ENCODE measurements at places on chromosomes 6 and 20.

DNA sequence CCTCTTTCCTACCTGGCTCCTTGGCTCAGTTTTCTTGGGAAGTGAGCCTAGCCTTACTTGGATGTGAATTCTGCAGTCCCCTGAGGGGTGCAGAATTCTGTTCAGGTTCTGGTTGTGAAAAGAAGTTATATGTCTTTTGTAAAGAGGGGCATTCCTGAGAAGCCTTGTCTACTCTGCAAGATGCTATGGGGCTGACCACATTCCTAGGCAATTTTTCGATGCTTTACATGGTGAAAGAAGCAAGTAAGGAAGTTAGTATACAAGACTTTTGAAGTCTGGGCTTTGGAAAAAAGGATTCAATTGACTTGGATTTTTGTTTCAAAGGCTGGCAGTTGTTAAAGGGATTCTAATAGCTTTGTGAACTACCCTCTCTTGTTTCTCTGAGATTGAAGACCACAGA lies 167.9 kb upstream of the STMND1 start:
- DNase-seq, result no peak

DNA sequence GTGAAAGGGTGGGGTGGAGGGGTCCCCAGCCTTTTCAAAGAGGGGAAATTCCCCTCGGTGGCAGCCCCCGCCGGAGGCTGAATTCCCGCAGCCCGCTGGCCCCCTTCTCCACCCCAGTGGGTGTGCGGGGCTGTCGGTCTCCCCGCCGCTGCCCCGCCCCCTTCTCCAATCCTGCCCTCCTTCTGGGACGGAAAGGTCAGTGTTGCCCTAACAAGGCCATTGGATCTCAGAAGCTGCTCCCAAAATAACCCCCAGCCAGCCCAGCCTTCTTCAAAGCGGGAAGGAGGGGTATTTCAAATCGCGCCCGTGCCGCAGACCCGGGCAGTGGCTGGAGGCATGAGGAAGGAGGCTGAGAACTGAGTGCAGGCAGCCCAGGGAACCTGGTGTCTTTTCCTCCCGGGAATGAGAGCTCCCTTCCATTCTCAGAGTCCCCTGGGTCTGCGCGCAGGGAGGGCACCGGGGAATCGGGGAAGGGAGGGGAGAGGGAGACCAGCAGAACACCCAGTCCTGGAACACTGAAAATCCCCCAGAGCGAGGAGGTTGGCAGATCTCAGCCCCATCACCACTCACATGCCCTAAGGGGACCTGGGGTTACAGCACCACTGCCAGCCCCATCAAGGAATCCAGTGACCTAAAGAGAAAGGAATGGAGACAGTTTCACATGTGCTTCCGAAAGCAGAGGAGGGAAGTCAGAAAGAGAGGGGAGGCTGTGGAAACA lies at the start of gene JPH2:
Gene JPH2 (minus strand): TSS at position 135 of the 718 bp plus-strand sequence. CDS start 483 bp downstream, outside the sequence.
- DNase-seq, result no peak

DNA sequence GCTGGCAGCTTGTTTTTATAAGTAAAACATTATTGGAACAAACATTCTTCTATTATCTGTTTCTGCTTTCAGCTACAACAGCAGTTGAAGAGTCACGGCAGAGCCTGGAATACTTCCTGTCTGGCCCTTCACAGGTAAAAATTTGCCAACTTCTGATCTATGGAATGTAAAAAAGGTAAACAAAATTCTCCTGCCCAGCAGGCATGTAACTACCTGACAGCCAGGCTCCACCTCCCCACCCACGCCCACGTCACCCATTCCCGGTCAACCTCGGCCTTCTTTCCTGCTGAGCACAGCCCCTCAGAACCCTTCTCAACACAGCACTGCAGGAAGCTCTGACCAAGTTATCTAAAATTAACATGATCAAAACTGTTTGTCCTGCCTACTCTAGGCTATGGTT lies 166.0 kb downstream of the DLL1 start:
- no peak for DNase-seq

DNA sequence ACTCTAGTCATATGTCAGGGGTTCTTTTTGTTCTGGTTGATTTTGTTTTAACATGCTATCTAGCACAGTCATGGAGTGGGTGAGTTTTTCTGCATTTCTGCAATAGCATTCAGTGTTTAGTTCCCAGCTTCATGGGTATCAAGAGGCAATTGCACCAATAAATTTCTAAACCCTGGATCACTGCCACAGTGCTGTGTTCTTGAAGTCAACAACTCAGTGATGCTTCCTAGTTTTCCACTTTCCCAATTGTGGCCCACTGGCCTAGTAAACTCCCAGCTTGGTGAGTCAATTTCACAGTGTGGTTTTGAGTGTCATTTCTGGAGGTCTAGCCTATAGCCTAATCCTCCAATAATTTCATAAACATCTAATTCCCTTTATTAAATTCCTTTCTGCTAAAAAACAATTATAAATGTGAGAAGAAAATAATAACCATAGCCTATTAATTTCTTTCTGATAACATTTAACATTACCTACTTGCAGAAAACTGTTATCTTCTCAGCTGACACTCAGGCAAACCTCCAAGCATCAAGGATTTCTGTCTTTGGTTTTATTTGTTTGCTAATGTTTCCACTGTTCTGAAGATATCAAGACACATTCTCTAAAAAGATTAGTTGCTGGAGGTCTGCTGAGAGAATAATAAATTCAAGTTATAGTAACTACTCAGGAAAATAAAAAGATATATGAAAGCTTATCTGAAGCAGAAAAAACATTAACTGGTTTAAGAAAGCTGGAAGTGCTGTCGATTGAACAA lies 89.9 kb downstream of the PDE7B start:
- DNase-seq, result no peak

- DNase-seq, result no peak
Measured at GRCh38 chr6:89430201-89430962, 2.6 kb upstream of the ANKRD6 start.

DNA sequence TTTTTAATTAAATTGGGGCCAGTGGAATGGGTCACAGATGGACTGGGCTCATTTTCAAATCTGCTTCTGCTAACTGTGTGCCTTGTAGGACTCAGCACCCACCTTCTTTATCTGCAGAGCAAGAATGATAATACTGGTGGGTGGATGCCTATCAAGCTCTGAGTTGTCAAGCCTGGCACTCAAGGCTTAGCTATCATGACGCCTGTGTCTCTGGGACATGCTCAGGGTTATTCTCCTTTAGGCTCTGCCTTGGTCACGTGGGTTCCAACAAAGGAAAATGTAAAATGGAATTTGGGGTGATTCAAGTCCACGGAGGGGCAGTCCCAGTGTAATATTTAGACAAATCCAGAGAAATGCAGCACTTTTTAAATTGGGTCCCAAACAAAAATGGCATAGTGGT lies 202.3 kb downstream of the TSHZ2 start:
- DNase-seq, result no peak

DNA sequence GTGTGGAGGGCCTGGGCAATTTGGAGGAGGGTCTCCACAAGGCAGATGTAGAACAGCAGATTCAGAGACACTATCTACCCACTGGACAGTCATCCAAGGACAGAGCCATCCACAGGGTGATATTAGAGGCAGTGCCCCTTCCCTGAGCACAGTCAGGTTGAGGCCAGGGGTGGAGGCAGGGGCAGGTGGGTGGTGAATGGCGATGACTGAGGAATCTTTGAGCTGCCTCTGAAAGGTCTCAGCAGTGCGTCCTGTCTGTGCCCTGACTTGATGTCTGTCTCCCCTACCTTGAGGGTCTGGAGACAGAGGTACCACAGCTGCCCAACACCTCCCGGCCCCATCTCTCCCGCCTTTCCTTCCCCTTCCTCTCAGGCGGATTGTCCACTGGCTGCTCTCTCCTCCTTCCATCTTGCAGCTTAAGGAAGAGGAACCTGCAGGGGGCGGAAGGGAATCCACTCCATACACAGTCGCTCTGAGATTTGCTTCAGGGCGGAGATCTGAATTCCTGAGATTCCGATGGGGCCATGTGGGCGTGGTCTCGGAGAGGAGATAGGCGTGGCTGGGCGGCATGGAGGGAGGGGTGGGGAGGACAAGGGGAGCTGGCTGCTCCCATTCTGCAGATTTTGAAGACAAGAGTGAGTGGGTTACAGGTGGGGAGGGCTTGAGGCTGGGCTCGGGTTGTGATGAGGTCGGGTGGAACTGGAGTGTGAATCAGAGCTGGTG lies 1.7 kb downstream of the MUCL3 start:
- no peak for DNase-seq

GRCh38 chr6:143528164-143528811 lies 16.8 kb upstream of the FUCA2 start:
- no peak for DNase-seq

GRCh38 chr6:121437851-121438651 lies 2.6 kb downstream of the GJA1 start:
- DNase-seq, result no peak

GRCh38 chr6:8352335-8352965 lies 82.9 kb downstream of the SLC35B3 start:
- DNase-seq, result no peak

DNA sequence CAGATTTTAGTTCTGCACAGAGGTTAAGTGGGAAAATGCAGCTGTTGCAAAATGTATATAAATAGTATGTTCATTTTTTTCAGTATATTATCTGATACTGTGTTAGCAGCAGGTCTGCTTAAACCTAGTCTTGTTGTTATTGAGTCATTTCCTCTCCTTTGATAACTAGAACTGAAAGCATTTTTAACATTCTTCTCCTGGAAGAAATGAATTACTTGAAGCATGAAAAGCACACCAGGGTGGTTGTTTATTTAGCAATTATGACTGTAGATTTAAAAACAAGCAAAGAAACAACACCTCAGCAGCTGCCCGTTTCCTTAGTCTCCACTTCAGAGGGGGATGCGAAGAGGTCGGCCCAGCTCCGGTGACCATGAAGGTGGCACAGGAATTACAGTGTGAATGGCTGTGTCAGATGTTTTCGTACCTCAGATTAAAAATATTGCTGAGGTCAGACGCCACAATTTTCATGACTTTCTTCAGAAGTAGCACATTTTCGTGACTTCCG lies 53.5 kb downstream of the GOPC start:
- no peak for DNase-seq

GRCh38 chr6:10687582-10687981 lies 6.8 kb downstream of the C6orf52 start:
- no peak for DNase-seq

DNA sequence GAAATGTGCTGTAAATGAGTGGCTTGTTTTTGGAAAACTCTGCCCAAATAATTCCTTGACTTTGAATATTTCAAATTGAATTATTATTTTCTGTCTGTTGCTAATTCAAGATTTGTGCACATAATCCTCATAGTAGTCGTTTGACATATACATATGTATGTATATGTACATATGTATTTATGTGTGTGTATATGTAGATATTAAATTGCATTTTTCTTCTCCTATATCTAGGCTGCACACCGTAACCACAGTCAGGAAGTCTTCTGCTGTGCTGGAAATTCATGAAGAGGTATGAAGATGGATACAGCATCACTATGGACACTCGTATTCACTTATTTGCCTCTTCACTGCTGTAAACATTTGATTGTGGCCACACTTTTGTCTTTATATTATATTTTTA lies 29.6 kb downstream of the OPN5 start:
- DNase-seq, result no peak

DNA sequence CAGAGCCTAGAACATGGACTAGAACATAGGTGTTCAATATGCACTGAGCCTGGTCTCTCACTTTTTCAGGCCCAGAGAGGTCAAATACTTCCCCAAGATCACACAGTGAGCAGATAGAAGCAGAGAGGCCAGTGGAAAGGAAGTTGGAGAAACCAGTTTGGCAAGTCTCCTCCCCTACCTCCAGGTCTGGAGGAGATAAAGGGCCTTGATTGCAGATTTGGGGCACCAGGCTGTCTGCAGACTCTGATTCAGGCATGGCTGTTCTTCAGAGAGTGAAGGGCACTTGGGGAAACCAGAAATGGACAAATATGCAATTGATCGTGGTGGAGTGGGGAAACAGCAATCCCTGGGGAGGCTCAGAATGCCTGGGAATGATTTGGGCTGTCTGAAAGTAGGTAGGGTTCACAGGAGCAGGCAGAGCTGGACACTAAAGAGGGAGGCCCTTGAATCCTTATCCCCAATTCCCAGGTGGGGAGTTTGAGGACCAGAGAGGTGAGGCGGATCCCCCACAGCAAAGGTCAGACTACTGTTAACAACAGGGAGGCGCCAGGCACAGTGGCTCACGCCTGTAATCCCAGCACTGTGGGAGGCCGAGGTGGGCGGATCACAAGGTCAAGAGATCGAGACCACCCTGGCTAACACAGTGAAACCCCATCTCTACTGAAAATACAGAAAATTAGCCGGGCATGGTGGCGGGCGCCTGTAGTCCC lies 2.3 kb downstream of the PEDS1 start:
- no peak for DNase-seq

- DNase-seq, result no peak
Measured at GRCh38 chr20:51616060-51616459, 73.5 kb upstream of the NFATC2 start.

GRCh38 chr6:14095437-14095836 lies 22.1 kb upstream of the CD83 start:
- DNase-seq, result no peak

DNA sequence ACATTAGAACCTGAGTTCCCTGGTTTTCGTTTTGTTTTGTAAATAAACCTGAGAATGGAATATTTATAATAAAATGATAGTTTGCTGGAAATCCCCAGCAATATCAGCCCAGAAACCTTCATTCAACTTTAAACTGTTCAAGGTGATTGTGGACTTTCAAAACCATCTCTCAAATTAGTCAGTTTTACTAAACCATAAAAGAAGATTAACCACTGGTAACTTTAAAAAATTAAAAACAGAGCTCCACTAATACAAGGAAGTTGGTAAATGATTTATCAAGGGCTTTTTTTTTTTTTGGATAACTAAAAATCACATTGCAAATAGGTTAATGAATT lies 10.0 kb downstream of the MBOAT1 start:
- no peak for DNase-seq

DNA sequence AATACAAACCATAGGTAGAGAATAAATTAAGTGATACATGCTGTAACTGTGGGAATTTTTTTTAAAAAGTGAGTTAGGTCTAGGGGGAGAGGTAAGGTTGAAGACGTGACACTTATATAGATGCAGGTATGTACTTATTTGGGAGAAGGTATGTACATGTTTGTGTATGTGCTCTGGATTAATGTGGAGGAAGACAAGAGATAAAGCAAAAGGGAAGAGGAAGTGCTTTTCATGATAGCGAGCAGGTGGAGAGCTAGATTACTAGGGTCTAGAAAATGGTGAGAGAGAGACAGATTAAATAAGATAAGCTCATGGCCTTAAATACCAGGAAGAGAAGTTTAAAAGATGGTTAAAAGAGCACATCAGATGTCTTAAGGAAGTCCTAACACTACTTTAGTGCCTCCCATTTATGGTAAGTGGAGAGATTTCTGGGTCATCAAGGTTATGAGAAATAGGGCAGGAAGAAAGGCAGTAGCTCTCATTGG lies 92.5 kb downstream of the MAN1A1 start:
- DNase-seq, result no peak

DNA sequence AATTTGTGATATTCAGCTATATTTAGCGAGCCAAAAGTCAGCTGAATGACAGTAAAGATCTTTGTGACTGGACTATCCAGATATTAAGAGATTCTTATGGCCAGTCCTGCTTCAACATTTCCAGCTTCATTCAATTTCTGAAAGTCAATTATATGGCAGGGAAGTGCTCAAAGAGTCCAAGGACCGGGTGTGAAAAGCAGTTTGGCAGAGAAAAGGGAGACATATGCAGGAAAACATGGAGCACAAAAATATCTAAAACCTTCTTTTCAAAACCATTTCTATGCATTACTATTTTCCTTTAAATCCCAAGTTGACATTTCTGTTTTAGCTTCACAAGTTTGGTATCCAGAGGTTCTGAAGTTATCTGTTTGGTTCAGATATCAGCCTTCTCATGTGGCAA lies 5.0 kb downstream of the MPC1 start:
- no peak for DNase-seq

- DNase-seq, result no peak
Measured at GRCh38 chr6:149221774-149222070, 95.8 kb upstream of the TAB2 start.
